ENCODE measurements at places on chromosomes 1 and 21.

DNA sequence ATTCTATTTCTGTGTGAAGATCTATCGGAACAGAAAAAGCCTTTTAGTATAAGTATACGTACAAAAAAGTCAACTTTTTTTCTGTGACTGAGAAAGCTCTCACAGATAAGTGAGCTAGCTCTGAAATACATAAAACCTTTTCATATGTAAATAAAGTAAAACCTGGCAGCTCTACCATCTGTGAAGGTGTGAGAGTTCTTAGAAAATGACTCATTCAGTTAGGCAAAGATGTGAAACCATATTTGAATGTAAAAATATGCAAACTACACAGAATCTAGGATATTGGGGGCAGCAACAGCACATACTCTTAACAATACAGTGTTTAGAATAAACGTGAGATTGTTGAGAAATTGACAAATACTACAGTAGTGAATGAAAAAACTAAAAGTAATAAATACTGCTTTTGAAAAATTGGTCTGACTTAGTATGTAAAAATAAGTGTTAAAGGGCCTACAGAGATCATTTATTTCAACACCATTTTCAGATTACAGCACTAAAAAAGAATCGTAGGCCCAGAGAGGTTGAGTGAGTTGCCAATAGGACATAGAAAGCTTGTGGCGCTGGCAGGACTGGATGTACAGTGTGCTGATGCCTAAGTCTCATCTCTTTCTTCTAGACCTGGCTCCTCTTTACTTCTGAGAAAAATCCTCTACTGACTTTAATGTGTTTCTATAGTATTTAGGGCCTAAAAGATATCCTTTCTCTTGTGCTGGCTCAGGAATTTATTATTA is 19.8 kb downstream of the ATP6V1G3 start:
- DNase-seq: peak; percentile 65

- peak; percentile 92 for DNase-seq
These were observed 67.8 kb downstream of the OBSCN start for GRCh38 chr1:228275430-228276173.

- DNase-seq: no peak
These were observed 89.7 kb downstream of the BCAR3 start for GRCh38 chr1:93591676-93592550.

DNA sequence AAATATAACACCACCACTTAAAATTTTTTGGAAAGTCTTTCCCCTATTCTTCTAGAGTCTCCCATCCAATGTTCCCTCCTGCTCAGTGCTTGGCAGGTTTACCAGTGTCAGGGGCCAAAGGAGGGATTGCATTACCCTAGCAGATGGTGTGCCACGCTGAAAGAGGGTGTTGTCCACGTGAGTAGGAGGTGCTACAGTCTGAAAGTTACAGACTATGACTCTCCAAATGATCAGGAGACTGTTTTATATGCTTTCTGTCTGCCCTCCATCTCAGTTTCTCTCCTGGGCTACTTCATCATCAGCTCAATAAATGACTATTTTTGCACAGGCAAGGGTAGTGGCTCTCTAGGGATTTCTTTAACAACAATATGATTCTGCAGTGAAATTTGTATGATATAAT is 31.3 kb upstream of the ANGPTL7 start:
- DNase-seq: no peak

DNA sequence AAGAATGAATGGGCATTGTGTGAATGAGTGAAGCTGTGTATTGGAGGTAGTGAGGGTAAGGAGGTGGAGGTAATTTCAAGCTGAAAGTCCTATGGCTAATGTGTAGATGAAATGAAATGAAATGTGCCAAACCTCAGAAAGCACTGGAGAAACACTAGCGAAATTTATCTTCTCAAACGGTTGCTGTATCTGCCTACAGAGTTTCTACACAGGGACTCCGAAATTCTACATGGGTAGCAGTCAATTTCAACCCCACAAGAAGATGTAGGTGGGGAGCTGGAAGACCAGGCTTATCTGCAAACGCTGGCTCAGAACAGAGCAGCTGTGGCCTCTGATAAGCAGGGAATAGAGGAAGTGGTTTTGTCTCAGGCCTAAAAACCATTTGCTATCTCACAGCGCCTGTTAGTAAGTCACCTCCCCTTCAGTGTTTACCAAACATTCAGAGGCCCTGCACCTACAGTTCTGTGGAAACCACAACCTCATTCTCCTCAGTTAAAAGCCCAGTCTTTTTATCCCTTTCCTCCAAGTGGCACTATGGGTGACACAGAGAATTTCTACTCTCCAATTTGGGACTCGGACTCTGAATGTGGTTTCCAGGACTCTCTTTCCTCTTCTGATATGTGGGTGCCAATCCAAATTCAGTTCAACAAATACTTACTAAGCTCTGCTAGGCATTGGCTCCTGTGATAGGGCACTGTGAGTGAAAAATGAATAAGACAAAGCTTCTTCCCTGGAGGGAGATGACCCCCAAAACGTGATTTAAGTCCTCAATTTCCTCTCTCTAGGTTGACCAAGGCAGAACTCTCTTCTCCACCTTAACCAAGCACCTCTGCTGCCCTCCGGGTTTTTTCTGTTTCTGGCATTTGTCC is 17.2 kb upstream of the SLAMF6 start:
- peak; percentile 71 for DNase-seq

- DNase-seq: no peak
These were observed 184.2 kb downstream of the TRABD2B start for GRCh38 chr1:47812904-47813514.

DNA sequence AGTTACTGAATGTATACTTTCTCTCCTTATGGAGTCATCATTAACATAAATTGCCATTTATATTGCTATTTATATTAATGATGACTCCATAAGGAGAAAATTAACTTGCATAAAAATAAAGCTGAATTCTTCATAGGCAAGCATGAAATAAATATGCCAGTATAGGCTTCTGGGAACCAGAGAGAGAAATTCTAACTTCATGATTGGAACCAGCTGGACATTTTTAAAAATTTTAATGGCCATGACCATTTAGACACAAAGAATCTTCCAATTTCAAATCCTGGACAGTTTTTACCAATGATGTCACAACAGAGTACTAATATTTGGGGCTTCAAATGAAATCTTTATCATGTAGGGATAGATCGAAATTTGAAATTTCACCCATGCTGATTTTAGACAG is 268.7 kb downstream of the PTGER3 start:
- no peak for DNase-seq

DNA sequence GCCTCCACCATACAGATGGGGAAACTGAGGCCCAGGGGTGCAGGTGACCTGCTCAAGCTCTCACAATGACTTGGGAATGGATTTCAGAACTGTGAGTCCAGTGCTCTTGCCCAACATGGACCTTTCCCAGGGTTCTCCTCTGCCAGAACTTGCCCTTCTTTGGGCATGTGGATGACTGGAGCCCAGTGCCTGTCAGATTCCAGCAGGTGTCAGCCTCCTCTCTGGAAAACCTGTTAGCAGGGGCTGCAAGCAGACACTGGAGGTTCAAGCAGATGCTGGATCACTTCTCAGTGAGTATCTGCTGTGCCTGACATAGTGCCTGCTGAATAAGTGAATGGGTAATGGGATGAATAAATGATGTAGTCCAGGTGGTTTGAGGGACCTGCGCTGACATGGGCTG is 314.2 kb upstream of the POU3F1 start:
- no peak for DNase-seq

DNA sequence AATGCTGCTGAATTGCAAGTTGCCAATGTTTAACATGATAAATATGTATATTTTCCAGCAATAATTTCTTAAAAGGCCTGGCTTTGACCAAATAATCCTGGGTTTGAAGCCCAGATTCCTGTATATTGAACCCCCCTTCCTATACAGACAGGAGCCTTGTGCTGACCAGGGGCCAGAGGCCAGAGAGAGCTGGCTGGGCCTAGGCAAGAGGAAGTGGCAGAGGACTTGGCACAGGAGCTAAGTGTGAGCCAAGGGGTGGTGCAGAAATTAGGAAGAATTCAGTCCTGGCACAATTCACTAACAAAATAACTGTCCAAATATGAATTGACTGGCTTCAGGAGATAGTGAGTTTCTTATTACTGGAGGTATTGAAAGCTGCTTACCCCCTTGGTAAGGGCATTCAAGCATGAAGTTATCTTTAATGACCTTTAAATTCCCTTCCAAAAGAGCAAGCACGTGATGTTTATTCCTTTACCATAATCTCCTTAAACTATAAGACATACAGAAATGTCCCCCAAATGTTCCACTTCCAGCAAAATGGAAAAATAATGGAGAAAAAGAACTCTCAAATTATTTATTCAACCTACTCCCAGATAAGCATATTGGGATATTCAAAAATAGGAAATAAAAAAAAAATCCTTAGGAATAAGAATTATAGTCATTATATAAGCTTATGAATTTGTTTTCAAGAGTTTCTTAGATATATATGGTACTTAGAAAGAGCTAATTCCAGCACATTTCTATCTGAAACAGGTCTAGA is 26.6 kb downstream of the NIBAN1 start:
- no peak for DNase-seq

- no peak for DNase-seq
These were observed 66.2 kb downstream of the ARHGEF16 start for GRCh38 chr1:3520419-3521378.
